ENCODE measurements at places on chromosomes 1 and 21. TPM values are rescaled to one million over a fixed set of nuclear protein-coding genes. Genes with fewer than 3 reads are reported as not detected.

The SSBP3 gene
- 63.6 TPM for polyA plus RNA-seq

DNA sequence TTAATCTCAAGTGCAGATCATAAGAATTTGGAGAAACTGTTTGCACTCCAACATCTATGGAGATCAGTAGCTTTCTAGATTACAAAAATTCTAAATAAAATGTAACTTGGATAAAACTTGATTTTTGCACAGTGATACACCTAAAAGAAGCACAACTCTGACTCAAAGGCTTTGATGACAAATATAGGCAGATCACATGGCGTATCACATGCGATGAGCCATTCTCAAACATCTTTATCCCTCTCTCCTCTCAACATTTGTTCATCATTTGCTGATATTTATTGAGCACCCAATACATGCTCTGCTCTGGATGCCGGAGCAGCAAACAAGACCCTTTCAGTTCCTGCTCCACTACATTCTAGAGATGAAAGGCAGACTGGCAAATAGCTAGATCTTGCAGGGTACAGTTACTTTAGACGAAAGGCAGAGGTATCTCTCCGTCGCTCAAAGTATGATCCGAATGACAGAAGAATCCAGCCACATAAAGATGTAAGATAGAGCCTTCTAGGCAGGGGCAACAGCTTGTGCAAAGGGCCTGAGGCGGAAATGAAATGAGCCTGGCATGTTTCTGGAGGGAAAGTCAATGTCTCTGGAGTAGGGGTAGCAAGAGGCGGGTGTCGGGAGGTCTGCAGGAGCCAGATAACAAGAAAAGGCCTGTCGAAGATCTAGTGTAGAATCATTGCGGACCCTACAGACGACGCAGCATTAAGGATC is 145.8 kb upstream of the ERRFI1 start:
- no peak for DNase-seq

GRCh38 chr1:114588196-114588689 is 6.8 kb upstream of the BCAS2 start:
- no peak for DNase-seq

The DNASE2B gene
- polyA plus RNA-seq: 0.14 TPM

The KRTAP19-8 gene
- polyA plus RNA-seq: not detected

GRCh38 chr1:40783001-40783905 is at the start of gene KCNQ4:
TSS of gene KCNQ4 (plus strand) at chr1:40783787. CDS start at chr1:40784094, 307 bp downstream.
- DNase-seq: peak; percentile 27

GRCh38 chr1:73401666-73402065 is 796.3 kb downstream of the LRRIQ3 start:
- DNase-seq: no peak
